NCI-H1417 (cell line): ENCODE measurements at places on chromosomes 1 and 21.
A peak's percentile ranks its signal among the peaks of the same experiment; 100 is the strongest.

DNA sequence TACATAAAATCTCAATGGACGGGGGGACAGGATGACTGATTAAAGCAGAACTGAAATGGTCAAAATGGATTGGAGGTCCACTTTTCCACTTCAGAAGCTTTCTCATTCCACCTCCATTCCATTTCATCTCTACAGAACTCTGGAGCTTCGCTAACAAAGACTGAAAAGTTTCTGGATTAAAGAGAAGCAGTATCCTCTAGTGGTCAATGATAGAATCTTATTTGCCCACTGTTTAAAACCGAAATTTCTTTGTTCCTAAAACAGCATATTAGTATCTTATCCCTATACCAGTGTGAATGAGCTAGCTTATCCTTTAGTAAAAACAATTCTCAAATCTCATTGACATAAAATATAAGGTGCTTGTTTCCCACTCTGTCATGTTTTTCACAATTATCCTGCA is 890.6 kb downstream of the KCNT2 start:
- DNase-seq: no peak

- DNase-seq: no peak
Observed at GRCh38 chr1:197933647-197934046, 16.5 kb downstream of the LHX9 start.

- no peak for DNase-seq
Observed at GRCh38 chr21:37702241-37702640, 214.0 kb downstream of the KCNJ6 start.

- DNase-seq: no peak
Observed at GRCh38 chr1:216616425-216616824, 106.8 kb downstream of the ESRRG start.

DNA sequence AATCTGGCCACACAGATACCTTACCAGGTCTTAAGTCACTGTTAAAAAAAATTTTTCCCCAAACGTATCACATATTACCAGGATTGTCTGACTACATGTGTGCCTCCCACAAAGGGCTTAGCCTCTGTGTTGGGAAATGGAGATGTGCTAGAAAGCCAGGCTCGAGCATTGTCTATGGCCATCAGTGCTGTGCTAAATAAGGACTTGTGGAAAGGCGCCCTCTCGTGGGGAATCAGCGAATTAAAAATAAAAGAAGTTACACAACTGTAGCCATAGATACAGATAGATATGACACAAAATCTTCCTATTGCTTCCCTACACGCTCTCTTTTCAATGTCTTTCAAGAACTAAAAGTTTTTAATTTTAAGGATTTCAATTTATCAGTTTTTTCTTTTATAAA is 47.5 kb upstream of the CRNN start:
- peak; percentile 37 for DNase-seq

DNA sequence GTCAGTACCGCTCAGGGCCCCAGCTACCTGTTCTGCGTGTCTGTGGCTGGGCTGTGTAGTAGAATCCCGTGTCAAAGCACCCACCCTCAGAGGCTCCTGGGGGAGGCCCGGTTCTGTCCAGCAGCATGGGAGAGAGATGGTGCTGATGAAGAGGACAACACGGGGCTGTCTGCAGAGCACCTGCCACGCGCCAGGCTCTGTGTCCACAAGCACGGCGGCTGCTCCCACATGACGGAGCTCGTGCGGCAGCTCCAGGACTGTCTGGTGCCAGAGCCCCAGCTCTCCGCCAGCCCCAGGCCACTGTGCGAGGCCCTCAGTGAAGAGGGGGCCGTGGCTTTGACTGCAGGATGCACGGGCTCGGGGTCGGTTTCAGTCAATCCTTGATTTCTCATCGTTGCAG is 42.0 kb upstream of the TSPEAR start:
- DNase-seq: no peak

DNA sequence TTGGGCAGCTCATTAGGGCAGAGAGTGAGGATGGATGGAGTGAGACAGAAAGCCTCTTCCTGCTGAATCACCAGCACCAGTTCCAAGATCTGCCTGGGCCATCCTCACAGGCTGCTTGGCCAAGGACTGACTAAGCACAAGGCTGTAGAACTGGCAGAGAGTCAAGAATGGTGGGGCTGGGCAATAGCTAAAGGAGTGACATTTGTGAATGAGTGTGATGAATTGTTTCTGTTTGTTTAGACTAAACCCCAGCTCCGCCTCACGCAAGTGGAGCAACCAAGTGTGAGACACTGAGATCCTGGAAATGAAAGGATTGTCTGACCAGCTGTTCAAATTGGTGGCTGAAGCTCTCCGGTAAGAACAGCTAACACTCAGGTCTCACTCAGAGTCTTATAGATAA is 38.6 kb downstream of the BRINP2 start:
- DNase-seq: peak; percentile 71

- no peak for DNase-seq
Observed at GRCh38 chr1:69527273-69527672, 40.4 kb upstream of the LRRC7 start.

DNA sequence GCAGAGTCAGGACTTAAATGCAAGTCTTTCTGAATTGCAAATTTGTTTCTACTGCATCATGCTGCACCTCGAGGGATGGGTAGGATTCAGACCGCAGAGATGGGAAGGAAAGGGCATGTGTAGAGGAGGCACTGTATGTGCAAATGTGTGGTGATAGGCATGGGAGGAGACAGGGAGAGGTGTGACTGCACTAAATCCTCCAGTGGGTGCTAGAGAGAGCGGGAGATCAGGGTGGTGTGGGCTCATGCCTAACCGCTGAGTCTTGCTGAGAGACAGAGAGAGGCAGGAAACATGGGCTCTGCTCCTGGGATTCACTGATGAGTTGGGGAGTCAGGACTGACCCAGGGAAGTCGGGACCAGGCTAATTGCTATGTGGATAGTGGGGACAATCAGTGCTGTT is 61.1 kb downstream of the PTPRU start:
- no peak for DNase-seq

- no peak for DNase-seq
Observed at GRCh38 chr1:25478633-25479032, 47.9 kb downstream of the MACO1 start.

DNA sequence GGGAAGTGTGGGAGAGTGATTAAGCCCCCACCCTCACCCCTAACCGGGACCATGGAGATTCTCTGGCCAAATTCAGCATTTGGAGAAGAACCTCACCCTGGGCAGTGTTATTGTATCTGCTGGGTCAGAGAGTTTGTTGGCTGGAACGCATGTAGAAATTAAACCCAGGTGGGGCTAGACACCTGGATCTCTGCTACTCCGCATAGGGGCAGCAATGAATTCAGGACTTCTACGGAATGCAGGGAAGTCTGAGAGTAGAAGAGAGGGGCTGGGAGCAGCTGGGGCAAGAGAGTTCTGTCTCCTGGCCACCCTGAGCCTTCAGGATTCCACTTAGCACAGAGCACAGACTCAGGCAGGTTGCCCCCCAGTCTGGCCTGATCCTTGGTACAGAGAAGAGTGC is 3.6 kb upstream of the CRABP2 start:
- DNase-seq: no peak

GRCh38 chr1:44661781-44662682 is 12.2 kb downstream of the TMEM53 start:
- peak; percentile 70 for DNase-seq

DNA sequence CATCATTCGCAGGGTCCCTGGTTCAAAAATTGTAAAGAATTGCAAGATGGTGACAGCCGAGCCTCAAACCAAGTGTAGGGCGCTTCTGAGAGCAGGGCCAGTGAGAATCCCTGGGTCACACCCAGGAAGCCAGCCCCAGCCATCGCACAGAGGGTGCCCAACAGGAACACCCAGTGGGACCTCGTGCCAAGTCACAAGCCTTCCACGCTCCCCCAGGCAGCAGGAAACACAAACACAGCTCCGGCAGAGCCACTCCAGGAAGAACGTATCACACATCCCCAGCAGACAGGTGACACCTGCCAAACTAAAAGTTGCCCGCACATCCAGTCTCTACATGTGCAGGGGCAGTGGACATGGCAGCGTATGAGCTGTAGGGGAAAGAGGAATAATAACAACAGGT is 20.2 kb downstream of the DHRS3 start:
- no peak for DNase-seq

DNA sequence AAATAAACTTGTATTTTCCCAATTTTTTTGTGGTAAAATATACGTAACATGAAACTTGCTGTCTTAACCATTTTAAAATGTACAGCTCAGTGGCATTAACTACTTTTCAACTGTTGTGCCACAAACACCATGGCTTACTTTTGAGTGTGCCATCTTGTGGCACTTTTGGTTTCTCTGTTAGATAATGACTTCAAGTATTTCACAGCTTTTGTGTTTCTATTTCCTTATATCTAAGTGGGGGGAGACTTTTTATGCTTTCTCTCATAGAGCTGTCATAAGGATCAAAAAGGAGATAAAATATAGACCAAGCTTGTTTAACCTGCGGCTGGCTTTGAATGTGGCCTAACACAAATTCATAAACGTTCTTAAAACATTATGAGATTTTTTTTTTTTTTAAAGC is 44.3 kb downstream of the CDC14A start:
- no peak for DNase-seq

DNA sequence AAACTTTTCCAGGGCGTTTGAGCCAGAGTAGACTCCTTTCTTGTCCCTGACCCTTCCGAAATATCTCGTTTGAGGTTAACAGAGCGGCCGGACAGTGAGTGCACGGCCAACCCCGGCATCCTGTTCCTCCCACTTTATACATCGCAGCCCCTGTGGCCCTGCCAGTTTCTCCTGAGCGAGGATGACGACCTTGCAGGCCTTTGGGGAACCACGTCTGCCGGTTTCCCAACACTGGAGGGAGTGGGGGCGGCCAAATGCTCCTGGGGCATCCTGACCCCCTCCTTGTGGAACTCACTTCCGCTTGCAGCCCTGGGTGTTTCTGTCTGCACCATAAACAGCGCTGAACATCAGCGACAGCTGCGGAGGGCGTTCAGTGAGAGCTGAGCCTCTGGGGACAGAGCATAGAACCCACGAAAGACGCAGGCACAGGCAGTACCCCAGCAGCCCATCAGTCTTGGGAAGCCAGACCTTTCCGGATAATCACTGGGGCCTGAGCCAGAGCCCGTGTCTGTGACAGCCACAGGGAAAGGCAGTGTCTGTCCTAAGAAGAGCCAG is 4.8 kb upstream of the KCNAB2 start:
- DNase-seq: no peak

GRCh38 chr1:170313306-170313705 is 167.5 kb downstream of the NTMT2 start:
- no peak for DNase-seq

DNA sequence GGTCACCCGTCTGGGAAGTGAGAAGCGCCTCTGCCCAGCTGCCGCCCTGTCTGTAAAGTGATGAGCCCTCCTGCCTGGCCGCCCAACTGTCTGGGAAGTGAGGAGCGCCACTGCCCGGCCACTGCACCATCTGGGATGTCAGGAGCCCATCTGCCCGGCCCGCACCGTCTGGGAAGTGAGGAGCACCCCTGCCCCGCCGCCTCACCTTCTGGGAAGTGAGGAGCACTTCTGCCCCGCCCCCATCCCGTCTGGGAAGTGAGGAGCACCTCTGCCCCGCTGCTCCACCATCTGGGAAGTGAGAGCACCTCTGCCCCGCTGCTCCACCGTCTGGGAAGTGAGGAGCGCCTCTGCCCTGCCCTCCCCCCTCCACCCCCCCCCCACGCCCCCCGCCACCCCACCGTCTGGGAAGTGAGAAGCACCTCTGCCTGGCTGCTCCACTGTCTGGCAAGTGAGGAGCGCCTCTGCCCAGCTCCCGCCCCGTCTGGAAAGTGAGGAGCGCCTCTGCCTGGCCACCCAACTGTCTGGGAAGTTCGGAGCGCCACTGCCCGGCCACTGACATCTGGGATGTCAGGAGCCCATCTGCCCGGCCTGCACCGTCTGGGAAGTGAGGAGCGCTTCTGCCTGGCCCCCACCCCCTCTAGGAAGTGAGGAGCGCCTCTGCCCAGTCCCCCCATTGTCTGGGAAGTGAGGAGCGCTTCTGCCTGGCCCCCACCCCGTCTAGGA is 4.5 kb upstream of the ZZZ3 start:
- no peak for DNase-seq

DNA sequence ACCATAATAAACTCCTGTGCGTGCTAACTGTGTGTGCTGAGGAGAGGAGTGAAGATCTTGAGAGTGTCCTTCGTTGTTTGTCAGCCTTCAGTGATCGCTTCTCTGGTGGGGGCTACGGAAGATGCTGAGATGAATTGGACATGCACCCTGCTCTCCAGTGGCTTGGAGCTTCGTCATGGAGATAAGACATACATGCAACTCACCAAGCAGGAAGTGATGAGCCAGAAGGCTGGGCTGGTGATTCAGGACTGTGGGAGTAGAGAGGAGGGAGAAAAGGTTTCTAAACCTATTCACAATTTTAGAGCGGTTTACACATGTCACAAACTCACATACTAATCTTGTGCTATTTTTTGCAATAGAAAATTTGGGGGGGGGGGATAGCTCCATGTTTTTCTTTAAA is 128.9 kb upstream of the ADAR start:
- DNase-seq: peak; percentile 8

DNA sequence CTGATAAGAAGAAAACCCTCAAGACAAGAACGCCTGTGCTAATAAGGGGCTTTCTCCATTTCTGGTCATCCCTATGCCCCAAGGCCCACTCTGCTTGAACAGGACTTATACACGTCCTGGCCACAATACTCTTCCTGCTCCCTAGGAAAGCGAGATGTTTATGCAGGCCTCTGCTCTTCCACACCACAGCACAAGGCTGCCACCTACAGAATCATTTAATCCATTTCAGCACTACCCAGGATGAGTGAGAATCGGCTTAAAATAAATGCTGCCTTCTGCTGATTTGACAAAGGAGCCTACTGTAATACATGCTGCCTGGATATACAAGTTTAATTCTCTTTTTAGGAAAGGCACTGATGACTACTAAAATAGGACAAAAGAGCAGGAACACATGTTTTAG is 29.4 kb downstream of the FRRS1 start:
- peak; percentile 49 for DNase-seq

GRCh38 chr1:110245876-110246620 is 35.9 kb downstream of the KCNC4 start:
- DNase-seq: no peak

- no peak for DNase-seq
Observed at GRCh38 chr1:228803421-228803820, 68.1 kb downstream of the RHOU start.

GRCh38 chr1:192954705-192955265 is 104.4 kb downstream of the UCHL5 start:
- DNase-seq: peak; percentile 11
